ENCODE measurements at places on chromosomes 11 and 22.

- DNase-seq, result no peak
These were observed 31.4 kb downstream of the RSPH14 start for GRCh38 chr22:23110190-23110921.

DNA sequence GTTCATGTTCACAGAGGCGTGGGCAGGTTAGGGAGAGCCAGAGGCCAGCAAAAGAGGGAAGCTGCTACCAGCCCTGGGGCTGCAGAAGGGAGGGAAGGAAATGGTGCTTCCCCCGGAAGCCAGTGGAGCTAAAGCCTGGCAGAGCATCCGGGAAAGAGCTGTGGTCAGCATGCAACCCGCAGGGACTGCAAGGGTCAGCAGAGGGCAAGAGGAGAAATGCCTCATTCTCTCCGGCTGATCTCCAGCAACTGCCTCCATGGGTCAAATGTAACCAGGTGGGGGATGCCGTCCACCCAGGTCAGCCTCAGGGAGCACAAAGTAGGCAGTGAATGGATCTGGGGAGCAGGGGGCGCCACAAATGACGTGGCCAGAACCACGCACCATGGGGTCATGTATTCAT is 36.9 kb upstream of the PRR5 start:
- DNase-seq, result no peak

DNA sequence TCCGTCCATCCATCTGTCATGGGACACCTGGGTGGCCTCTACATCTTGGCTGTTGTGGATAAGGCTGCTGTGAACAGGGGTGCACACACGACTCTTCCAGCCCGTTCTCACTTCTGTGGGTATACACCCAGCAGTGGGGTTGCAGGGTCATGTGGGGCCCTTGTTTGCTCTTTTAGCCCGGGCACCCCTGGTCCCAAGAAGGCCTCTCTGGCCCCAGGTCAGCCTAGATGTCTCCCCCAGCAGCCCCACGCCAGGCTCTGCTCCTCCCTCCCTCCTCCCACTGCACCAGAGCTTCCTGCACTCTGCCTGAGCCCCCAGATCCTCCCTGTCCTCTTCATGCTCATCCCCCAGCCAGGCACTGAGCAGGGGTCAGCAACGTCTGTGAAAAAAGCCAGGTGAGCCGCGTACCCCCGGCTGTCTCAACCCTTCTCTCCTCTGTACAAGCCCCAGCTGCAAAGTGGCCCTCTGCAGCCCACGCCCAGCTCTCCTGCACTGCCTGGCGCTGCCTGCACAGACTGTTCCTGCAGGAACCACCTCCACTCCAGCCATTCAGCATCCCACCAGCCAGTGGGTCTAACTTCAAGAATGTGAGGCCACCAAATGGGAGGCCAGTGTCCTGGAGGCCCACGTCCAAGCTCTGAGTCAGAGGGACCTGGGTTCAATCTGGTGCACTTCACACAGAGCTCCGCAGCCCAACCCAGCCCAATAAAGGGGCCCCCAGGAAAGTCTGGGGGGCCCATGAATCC is 1508.9 kb downstream of the BRD1 start:
- no peak for DNase-seq

- no peak for DNase-seq
These were observed 4.2 kb downstream of the FAR1 start for GRCh38 chr11:13672576-13673210.
